ENCODE measurements at places on chromosomes 13 and 19.

DNA sequence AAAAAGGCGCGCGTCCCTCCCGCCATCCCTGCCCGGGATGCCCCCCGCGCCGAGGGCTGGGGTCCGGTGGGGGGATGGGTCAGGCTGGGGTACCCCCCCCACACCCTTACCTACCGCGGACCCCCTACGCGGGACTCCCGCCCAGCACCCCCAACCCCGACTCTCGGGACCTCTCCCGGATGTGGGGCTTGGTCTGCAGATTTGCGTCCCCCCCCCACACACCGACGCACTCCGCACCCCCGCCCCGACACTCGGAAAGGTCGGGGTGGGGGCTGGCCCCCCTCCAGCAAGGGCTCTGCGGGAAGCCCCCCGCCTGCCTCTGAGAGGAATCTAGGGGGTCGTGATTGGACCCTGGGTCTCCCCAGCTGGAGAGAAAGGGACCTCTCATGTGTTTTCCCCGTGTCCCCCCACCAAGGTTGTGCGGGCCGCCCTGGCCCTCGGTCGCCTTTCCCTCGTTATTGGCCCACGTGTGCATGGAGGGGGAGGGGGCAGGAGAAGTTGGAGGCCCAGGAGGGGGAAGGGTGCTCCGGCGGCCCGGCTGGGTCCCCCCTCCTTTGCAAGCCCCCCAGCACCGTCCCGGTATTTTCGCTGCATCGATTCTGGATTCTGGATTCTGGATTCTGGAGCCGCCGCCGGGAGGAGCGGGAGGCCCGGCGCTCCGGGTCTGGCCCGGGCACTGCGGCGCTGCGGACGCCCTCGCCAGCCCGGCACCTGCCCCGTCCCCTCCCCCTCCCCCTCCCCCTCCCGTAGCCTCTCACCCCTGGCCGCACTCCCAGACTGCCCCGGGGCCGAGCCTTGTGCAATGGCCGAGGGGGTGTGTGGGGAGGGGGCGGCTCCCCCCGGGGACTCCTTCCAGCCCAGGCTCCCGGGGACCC is 607 bp downstream of the NFIC start:
- no peak for DNase-seq

DNA sequence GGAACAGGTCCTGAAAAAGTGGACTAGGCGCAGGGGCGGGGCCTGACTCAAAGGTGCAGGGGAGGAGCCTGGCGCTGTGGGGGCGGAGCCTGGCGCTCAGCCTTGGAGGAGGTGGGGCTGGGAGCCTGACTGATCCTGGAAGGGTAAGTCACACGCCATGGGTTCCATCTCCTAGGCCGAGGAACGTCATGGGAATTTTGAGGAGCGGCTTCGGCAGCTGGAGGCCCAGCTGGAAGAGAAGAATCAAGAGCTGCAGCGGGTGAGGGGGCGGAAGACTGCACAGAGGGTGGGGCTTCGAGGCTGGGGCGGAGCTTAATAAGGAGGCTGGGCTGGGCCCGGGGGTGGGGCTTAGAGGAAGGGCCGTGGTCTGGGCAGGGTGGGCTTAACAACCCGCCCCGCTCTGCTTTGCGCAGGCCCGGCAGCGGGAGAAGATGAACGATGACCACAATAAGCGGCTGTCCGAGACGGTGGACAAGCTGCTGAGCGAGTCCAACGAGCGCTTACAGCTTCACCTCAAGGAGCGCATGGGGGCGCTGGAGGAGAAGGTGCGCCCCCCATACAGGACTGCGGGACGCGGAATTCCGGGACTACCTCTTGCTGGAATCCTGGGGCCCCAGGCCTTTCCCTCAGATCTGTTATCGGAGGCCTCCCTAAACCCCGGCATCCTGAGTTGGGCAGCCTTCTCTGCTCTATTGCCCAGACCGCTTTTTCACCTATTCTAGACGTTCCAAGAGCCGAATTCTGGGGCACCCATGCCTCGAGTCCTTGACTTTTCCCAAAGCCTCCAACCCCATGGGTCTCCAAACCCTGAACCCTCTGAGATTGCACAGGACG is 14.5 kb downstream of the PPFIA3 start:
- DNase-seq, result no peak

DNA sequence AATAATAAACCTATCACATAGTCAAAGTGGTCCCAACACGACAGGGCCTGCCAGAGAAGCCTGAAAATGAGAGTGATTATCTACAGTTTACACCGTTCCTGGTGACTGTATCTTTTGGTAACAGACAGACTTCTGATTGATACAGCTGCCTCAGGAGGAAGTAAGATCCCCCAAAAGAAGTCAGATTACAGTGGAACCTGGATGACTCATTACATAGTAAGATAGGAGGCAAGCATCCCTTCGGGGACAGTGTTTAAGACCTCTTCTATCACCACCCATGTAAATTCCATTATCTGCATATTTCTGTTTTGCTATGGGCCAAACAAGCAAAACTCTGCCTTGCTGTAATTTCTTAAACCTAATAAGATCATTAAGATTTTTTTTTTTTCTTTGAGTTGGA is 44.0 kb upstream of the FLT1 start:
- DNase-seq, result no peak

- no peak for DNase-seq
Observed at GRCh38 chr13:51332566-51333361, 6.7 kb upstream of the SERPINE3 start.

DNA sequence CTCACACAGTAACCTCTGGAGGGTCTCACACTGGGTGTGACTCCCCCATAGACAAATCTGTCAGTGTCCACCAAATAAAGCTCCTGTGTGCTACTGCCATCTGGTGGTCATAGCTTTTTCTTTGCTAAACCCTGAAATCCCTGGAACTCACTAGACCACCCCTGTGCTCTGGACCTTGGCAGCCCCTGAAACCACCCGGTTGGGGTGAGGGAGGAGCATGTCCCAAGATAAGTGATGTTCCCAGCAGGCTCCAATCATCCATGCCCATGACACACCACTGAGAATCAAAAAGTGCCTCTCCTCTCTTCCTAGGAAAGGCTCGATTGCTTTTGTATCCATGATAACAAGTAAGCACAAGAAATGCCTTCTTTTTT is 6.5 kb upstream of the HSD17B14 start:
- DNase-seq, result peak; percentile 68

DNA sequence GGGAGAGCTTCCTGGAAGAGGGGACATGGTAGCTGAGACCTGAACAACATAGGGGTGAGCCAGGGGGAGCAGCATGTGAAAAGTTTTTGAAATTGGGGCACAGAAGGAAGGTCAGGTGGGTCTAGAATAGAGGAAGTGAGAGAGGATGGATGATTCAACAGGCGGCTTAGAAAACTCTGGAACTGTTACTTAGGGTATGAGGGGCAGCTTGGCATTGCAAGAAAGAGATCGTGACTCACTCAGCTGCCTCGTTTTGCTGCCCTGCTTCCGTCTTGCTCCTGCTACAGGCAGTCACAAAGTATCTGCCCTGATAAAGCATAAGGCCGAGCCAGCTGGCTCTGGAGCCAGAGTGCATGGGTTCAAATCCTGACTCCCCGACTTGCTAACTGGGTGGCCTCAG is 1.3 kb upstream of the CEACAM20 start:
- no peak for DNase-seq

- DNase-seq, result no peak
Observed at GRCh38 chr19:13758795-13759194, 5.5 kb upstream of the MRI1 start.

DNA sequence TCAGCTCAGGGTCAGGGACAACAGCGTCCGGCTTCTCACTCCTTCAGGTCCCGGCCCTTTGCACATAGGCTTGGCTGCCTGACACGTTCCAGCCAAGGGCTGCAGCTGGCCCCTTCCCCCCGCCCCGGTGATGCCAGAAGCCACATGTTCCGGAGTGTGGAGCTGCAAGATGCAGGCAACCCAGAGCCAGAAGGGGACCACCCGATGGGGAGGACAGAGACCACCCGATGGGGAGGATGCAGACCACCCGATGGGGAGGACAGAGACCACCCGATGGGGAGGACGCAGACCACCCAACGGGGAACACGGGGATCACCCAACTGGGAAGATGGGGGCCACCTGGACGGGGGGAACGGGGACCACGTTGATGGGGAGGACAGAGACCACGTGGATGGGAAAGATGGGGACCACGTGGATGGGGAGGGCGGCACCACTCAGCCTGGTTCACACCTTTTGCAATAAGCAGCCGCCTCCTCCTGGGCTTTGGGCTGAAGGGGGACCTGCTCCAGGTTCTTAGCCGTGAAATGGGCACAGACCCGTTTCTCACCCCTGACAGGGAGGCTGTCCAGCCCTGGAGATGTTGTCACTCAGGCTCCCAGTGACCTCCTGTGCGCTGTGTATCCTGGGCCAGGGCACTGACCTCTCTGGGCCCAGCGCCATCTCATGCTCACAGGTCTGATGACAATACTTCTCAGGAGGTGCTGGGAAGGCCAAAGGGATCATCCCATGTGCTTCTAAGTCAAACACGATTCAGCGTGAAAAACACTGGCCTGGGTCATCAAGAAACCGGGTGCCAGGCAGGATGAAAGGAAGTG is 34.5 kb downstream of the C13orf46 start:
- DNase-seq, result no peak

Measured in pons (tissue), 1 donor.